ENCODE measurements at places on chromosomes 6 and 20.

- no peak for DNase-seq
Measured at GRCh38 chr20:43988451-43988850, 73.8 kb downstream of the TOX2 start.

DNA sequence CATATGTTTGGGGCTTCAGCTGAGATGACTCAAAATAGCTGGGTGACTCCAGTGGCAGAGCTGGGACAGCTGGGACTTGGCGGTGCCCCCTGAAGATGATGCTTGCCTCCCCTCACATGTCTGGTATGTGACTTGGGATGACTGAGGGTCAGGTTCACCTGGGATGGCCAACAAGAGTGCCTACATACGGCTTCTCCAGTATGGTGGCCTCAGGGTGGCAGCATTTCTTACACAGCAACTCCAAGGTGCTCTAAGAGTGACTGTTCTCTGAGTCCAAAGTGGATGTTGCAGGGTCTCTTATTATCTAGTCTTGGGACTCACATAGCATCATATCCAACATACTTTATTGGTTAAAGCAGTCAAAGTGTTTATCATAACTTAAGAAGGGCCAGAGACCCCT is 87.8 kb upstream of the CENPW start:
- no peak for DNase-seq

GRCh38 chr6:133097208-133097607 is 143.9 kb upstream of the EYA4 start:
- DNase-seq, result no peak

DNA sequence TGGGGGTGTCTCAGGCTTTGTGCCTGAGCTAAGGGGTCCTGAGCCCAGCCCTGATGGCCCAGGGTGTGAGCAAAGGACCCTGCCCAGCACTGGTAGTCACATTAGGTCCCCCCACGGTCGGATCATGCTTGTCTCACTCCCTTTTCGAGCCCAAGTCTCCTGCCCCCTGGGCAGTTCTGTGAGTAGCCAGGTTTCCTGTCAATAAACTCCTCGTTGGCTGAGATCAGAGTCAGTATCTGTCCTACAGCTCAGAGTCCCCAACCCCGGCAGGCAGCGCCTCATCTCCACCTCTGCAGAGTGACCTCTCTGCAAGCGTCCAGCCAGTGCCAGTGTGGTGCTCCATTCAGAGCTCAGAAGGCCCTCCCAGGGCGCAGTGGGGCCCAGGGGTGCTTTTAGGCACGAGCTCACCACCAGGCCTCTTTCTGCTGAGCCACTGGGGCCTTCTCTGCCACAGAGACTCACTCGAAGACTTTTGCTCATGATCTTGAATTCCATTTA is 93.7 kb upstream of the PMEPA1 start:
- no peak for DNase-seq

- no peak for DNase-seq
Measured at GRCh38 chr6:164020142-164020541, 605.6 kb downstream of the QKI start.

- no peak for DNase-seq
Measured at GRCh38 chr6:150456902-150457643, 88.3 kb downstream of the IYD start.

DNA sequence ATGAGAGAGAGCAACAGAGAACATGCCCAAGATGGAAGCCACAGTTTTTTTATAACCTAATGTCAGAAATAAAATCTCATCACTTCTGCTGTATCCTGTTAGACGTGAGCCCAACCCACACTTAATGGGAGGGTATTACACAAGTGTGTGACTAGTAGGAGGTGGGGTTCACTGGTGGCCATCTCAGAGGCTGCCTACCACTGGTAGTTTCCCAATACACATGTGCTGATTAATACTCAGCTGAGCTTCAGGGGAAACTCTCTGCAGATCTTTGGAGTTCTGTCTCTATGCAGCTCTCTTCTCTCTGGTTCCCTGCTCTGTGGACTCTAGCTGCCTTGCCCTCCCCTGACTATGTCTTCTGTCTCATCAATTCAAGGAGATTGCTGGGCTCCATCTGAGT is 35.7 kb downstream of the CNBD2 start:
- DNase-seq, result no peak

GRCh38 chr6:119278625-119279024 is 70.9 kb downstream of the MAN1A1 start:
- no peak for DNase-seq

DNA sequence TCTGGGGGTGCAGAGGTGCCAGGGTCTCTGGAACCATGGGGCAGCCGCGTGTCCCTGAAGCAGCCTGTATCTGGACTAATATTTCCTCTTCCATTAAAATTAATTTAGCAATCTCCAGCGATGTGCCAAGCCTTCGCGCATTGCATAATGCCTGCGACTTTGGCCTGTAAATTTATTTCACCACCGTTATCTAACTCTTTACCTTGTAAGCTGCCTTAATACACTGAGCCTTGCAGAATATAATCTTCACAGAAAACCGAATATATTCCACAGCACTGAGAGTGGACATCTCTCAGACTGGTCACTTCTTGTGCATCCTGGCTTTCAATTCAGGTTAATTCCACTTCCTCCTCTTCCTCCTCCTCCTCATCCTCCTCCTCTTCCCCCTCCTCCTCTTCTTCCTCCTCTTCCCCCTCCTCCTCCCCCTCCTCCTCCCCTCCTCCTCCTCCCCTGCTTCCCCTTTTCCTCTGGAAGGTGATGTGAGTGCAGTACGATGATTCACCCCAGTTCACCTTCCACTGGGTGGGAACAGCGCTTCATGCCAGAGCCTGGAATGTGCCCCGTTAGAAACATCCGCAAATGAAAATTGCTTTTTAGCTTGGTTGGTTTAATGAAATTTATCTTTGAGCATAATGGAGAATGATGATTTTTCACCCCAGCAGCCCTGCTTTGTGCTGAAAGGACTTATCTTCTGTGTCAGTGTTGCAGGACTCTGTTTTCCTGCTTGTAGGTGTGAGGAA is 101.4 kb downstream of the CDH4 start:
- DNase-seq, result no peak

DNA sequence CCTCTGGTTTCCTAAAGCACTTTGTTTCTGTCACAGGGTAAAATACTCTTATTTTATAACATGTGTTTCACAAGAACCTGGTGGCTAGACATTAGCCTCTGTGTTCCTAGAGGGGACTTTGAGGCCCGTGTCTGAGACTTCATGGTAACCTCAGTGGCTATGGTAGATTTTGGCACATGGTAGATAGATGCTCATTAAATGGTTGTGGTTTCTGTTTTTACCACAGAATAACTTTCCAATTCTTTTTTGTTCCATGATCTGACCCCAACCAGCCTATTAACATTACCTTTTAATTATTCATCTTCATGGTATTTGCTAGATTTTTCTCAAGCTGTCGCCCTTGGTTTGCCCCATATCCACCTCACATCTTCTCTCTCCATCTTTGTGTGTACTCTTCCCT is 34.3 kb downstream of the CCN2 start:
- DNase-seq, result no peak

- DNase-seq, result no peak
Measured at GRCh38 chr6:145729887-145730286, 5.4 kb downstream of the EPM2A start.

DNA sequence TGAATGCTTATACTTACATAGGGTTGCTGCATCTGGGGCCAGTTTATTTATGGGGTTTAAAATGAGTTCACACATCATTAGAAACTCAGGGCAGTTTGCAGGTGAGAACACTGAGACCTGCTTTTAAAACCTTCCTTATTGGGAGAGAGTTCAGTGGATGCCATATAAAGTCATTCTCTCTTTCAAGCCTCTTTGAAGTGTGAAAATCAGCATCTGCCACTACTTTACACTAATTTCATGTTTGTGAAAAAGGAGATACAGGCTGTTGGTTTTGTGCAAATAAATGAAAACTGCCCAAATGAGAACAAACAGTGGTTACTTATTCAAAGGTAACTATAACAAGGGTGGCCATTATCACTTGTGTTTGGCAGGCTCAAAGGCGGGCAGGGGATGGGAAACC is 530.5 kb downstream of the KIF16B start:
- DNase-seq, result no peak

GRCh38 chr6:80698459-80698858 is 592.0 kb downstream of the BCKDHB start:
- no peak for DNase-seq

GRCh38 chr20:34956041-34956458 is 382 bp downstream of the MYH7B start:
- no peak for DNase-seq

DNA sequence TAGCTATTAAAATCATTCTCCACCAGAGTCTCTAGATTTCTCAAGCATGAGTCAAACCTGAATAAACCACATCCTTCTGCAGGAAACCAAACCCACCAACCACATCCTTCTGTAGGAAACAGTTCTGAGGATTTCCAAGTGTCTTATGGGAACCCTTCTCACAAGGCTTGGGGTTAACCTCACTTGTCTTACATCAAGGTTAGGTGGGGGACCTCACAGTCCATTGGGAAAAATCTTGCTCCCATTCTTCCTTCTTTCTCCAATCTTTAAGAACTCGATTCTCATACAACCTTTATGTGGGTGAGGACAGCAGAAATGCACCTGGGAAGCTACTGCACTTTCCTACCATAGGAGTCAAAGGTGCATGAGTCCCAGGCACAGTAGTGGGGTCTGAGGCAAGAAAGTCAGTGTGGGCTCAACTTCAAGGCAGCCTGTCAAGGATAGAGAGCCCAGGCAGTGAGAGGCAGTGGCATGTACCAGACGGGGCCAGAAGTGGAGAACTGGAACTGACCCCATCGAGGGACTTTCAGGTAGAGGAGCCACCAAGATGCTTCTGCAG is 114.5 kb downstream of the SLC22A3 start:
- no peak for DNase-seq

DNA sequence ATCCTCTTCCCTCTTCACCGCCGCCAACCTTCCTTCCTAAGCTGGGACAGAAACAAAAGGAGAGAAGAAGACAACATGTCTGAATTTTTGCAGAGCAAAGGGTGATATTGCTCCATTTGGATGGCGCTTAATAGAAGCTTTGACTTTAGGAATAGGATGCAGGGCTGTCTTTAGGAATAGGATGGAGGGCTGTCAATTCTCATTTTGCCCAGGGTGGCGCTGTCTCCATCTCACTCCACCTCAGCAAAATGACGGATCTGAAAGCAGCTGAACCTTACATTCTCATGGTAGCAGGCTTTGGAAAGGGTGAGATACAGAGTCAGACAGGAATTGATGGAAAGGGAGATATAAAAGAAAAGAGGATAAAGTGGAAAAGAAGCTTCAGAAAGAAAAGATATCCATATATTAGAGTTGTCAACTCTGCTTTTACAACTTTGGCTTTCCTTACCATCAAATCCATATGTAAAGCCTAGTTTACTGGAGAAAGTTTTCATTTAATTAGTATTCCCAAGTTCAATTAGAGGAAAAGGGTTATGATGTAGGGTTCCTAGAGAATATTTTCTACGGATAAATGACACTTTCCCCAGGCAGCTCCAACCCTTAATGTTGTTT is 2.4 kb downstream of the MTCL3 start:
- no peak for DNase-seq
